Stimulated activated CD4-positive, alpha-beta T cell treated with anti-CD3 and anti-CD28 coated beads, Interleukin-15, amount 100 ng/mL, for 1 hour (primary cell): ENCODE measurements at places on chromosomes 6 and 20.

- DNase-seq, result no peak
Observed at GRCh38 chr20:50919567-50919966, 11.7 kb downstream of the ADNP start.

DNA sequence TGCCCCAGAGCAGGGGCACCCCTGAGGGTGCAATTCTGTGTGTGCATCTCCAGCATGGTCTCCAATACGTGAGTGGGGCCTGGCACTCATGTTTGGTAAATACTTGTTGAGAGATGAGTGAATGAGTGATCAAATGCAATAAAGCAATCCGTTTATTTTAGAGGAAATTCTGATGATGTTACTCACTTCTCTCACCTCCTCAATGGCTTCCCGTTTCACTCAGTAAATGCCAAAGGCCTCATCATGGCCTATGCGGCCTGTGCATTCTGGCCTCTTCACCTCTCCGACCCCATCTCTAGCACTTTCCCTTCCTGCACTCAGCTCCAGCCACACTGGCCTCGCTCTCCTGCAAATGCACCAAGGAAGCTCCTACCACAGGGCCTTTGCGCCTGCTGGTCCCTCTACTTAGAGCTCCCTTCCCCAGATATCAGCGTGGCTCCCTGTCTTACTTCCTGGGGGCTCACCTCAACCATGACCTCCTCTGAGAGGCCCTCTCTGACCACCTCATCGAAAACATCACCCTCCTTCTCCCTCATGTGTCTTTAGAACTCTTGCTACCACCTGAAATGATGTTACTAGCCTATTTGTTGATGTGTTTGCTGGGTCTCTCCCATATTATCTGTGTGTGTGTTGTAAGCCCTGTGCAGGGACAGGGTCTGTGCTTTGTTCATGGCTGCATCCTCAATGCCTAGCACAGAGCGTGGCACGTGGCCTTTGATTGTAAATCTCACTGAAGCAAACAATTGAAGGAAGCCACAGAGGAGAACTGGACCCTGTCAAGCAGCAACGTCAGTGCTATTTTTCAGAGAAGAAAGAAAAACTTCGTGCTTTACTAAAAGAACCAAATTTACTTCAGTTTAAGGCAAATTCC, 42.6 kb downstream of the RAB44 start:
- no peak for DNase-seq

DNA sequence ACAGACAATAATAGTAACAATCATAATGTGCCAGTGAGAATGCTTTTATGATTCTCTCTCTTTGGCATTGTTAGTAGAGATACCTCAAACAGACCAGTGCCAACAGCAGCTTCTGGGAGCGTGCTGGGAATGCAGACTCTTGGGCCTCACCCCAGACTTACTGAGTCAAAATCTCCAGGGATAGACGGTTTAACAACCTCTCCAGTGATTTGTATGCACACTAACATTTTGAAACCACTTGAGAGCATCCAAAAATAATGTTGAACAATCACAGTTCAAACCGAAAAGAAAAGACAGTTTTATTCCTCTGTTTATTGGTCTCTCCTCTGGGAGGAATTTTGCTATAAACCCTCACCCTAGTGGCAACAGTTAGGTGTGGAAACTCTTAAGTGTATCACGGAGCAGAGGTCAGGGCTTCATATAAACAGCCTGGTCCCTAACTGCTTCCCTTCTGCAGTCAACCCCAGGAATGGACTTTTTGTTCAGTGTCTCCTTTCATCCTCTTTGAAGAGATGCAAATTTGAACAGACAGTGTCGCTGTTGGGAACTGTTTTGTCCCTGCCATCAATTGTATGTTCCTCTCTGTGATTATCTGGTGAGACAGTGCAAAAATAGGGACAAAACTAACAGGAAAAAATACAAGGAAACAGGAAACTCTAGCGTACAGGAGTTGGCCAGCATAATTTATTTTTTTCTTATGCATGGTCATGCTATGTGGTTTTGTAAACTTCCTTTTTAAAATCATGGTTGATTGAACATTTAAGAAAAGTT, 162.4 kb upstream of the BTBD3 start:
- DNase-seq, result no peak

DNA sequence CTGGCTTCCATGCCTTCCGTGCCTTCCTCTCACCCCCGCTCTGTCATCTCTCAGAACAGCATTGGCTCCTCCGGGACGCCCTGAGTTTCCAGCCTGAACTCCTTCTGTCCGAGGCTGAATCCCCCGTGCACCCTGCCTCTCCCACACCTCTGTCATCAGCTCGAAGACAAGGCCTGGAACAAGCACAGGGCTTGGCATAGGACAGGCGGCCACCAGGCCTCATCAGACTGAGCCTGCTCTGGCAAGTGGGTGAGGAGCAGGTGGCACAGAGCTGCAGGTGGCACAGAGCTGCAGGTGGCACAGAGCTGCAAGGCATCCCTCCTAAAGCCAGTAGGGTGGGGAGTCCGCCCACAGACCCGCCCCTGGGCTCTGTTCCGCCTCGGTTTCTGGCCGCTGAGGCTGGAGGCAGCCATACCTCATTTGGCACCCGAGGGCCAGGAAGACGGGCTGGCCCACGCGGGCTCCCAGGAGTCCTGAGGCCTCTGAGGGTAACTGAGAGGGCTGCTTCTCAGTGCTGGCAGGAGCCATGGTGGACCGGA, 60.2 kb downstream of the EZR start:
- no peak for DNase-seq

- DNase-seq, result no peak
Observed at GRCh38 chr20:3876000-3876399, 13.2 kb upstream of the PANK2 start.

- no peak for DNase-seq
Observed at GRCh38 chr6:113539623-113540022, 317.5 kb upstream of the MARCKS start.

DNA sequence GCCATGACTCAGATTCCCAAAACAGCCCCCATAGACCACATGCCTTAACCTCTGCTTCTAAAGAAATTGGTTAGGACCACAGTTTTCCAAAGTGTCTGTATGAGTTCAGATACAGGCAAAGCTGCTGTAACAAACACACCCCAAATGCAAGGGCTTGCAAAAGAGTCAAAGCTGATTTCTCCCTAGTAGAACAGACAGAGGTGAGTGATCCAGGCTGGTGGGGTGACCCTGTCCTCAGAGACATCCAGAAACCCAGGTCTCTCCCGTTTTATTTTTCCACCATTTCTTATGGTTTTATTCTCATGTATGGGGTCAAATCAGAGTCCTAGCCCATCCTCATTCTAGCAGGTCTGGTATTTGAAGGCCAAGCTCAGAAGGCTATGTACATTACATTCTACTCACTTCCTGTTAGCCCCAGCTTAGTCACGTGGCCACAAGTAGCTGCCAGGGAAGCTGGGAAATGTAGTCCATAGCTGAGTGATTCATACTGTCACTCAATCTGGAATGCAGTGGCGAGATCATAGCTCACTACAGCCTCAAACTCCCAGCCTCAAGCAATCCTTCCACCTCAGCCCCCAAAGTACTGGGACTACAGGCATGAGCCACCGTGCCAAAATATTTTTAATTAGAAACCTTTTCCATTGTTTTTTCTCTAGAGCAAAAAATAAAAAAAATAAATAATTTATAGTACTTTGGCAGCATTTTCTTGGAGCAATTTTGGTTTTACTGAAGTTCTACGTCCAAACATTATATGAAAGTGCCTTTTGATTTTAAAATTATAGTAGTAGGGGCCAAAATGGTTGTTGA, 175.2 kb downstream of the ZMYND8 start:
- DNase-seq, result no peak
